OCI-M1 (cell line): ENCODE measurements at places on chromosomes 2 and 18.

GRCh38 chr2:85440729-85441128, 22.2 kb downstream of the SH2D6 start:
- DNase-seq, result no peak

DNA sequence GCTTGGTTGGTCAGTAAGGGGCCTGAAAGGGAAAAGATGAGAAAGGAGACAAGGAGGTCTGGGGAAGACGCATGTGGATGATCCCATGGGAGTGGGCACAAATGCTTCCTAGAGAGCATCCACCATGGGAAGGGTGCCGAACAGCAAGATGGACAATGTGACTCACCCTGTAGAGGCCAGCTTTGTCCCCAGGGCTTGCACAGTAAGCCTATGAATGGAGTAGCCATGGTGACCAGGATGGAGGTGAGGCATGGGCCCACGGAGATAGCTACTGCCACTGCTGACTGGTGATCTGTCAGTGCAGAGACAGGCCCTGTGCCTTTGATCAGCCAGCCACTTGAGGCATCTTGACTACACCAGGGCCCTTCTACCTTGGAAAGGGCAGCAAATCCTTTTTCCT, 172.6 kb downstream of the HAUS1 start:
- no peak for DNase-seq

DNA sequence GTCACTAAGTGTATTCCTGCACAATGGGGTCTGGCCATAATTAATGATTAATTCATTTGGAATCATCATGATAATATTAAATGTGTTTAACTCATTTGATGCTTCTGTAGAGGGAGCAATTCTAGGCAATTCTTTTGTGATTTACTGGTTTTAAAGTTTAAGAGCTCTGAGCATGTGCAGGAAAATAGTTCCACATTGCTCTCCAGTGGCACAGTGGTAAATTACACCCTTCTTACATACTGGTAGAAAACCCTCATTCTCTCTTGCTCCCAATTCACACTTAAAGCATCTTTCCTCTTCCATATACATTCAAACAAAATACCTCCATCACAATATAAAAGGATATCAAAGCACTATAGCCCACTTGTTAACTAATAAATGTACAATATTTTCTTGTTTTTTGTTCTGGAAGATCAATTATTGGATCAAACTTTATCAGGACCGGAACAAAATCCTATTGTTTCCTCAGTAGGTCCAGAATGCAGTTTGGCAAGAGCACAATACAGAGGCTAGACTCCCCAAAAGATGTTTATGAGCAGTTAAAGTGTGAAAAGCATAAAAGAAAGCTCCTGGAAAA, 844.3 kb downstream of the MBD2 start:
- peak; percentile 80 for DNase-seq

- DNase-seq, result no peak
Measured at GRCh38 chr2:236089271-236090026, 78.7 kb downstream of the GBX2 start.

DNA sequence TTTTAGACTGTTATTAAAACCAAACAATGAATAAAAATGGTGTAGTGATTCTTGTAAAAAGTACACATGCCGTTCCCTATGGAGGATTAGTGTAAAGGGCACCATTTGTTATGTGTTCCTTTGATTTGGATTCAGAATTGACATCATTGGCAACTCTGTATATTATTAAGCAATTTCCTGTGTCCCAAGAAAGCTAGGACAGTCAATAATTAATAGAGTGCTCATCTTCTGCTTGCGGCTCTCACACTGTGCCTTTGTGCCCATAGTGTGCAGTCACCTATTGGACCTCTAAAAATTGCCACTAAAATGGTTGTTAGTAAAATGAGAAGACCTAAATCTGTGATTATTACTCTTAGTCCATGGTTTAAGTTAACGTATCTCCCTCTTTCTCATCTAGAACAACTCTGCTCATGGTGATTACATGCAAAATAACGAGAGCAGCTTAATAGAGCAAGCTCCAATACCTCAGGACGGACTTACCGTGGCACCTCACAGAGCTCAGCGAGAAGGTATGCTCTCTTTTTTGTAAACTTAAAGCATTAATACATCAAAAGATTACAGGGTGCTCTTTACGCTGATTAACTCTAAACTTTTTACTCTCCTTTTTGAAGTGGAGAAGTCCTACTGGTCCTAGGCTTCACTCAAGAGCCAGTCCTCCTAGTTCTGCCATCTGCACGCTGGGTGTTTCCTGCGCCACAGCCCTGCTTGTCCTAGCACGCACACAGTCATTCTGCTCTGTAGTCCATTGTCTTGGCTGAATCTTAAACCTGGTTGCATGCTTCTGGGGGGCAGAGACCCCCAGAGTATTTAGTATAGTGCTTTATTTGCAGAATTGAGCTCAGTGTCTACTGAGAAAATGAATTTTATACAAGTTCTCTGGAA, 16.7 kb downstream of the ZCCHC2 start:
- DNase-seq, result no peak

GRCh38 chr2:100396483-100396882, 21.0 kb downstream of the CHST10 start:
- no peak for DNase-seq
